Esophagus muscularis mucosa (tissue), 4 donors: ENCODE measurements at places on chromosomes 2 and 18. TPM values are rescaled to one million over a fixed set of nuclear protein-coding genes. Genes with fewer than 3 reads are reported as not detected.
A peak's percentile ranks its signal among the peaks of the same experiment; 100 is the strongest.

DNA sequence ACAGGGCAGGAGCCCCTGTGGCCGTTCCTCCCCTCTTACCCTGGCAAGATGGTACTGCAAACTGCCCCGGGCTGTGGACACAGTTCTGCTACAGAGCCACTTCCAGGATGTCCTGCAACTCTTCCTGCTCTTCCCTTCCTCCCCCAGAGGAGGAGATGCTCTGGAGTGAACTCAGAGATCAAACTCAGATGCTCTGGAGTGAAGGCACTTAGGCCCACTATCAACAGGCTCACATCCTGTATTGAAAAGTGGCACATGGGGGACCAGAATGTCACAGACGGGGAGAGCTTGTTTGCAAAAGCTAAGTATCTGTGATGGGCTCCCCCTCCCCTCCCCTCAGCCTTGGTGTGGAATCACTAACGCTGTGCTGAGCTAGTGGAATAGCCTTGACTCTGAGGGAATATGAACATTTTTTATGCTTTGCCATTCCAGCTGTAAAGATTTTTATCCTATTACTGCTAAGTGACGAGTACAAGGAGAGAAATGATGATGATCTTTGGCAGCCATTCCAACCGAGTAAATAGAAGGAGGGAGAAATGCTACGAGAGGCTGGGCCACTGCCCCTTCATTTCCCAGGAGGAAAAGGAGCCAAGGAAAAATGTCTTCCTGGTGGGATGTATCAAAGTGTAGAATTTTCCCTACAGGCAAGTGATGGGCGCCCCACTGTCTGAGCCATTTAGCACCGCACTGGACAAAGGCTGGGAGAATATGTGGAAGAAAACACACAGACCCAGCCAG is 152.6 kb downstream of the GALNT14 start:
- no peak for DNase-seq

DNA sequence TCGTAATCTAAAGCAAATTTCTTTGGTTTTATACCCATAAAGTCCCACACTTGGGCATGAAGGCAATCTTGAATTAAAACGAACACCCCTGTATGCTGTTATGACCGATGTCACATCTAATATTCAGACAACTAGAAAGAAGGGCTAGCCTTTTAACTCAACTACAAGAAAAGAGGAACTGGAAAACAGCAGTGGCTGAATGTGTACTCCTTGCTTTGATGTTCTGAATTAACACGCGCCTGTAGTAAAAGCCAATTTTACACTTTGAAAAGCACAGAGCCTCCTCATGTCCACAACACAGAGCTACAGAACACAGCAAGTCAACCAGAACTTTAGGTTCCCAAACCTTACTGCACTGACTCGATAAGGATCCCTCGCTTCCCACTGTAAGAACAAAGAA is 147.6 kb downstream of the HDAC4 start:
- no peak for DNase-seq

DNA sequence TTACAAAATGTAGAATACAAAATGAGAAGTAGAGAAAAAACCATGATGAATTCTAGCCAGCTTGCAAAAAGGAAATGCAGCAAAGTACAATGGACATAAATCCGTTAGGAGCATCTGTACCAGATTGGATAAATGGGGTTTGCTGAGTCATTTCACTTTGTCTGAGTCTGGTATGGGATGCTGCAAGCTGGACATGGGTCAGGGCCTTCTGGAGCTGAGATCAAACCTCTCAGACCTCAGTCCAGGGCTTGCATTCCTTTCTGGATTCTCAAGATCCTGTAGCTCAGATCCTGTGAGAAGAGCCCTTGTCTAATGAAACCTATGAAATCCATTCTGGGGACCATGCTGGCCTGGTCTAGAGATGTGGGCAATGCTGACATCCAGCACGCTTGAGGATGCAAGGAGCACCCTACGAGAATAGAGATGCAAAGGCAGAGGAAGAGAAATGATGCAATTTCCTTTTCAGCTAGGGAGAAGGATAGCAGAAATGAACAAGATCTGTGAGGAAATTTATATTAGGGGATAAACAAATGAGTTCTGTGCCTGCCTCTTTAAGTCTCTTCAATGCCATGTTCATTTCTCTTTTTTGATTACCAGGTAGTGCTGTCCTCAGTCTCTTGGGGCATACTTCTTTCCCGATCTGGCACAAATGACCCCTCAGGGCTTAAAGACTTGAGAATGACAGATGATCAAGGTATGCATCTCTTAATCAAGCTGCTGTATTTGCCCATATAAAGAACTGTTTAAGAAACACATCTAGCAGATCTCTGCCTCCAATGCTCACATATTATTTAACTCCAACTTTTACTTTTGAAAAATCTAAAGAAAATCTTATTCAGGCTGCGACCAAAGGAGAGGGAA is 230.4 kb downstream of the MEIS1 start:
- DNase-seq, result no peak

GRCh38 chr18:58671632-58672564 is 633 bp downstream of the MALT1 start:
- DNase-seq, result no peak

FOXD4L1 gene
- 0.17 TPM for total RNA-seq

MBD2 gene
- total RNA-seq, result 43.9 TPM

KATNAL2 gene
- total RNA-seq, result 4.7 TPM

DNA sequence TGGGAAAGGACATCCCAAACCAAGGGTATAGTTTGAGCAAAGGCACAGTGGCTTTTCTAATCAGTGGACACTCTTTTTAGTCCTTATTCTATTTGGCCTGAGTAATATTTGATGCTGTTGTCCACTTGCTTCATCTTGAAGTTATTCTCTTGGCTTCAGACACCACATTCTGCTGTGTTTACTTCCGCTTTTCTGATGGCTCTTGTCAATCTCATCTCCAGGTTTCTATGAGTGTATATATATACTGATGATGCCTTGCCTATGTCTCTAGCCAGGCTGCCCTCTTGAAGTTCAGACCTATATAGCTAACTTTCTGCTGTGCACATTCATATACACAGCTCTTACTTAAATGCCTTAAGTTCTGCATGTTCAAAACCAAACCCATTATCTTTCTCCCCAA is 83.1 kb downstream of the EFEMP1 start:
- no peak for DNase-seq

EGR4 gene
- total RNA-seq, result not detected

MOCOS gene
- 1.7 TPM for total RNA-seq

GRCh38 chr2:7517851-7518250 is 600.6 kb downstream of the RNF144A start:
- no peak for DNase-seq

RSAD2 gene
- total RNA-seq, result 7.0 TPM

KLF7 gene
- 25.3 TPM for total RNA-seq

DNA sequence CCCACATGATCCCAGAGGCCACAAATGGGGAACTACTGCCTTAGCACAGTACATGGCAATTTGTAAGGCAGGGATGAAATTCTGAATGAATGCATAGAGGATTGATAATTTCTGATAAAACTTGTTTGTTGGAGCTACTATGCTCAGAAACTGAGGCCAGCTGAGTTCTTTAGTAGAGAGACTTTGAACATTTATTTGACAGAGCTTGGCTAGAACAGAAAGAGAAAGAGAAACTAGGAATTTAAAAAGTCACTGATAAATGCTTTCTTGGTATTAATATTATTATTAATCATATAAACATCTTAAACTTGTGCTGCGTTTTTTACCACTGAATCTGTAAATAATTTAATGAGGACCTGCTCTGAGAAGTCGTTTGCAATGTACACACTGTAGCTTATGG is 923.7 kb upstream of the CNTNAP5 start:
- DNase-seq, result no peak

DNA sequence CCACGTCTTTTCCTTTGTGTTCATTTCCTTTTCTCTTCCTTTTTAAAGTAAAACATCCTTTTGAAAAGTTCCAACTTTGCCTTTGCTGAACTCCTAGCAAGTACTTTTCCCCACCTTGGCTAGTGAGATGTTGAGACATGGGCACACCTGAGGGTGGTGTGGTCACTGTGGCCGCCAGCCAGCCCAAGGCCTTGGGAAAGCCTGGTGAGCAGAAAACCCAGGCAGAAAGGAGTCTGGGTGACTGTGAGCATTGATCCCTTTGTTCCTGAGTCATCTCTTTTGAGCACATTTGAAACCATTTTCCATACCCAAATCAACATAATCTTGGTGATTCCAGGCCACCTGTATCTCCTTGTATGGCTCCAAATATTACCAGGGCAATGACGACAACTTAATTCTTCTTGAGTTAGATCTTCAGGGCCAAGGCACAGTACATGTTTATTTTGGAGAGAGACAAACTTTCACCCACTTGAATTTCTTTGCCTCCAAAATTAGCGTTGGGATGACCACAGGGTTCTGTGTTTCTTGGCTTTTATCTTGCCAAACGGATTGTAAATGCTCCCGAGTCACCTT is 14.5 kb downstream of the EPAS1 start:
- no peak for DNase-seq

DNA sequence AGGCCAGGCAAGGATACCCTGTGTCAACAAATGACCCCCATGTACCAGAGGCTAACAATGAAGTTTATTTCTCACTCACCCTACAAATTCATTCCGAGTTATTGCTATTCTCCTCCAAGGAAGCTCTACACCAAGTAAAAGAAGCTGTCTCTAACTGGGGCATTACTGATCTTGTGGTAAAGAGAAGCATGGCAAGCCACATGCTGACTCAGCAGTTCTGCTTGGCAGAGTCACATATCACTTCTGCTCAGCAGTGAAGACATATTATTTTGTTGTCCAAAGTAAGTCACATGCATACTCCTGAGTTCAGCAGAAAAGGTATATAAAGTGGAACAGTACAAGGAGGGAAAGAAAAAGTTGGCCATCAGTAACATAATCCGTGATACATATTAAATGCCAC is 315.8 kb downstream of the GULP1 start:
- DNase-seq, result no peak

ZBTB7C gene
- total RNA-seq, result 10.8 TPM

GRCh38 chr2:70992945-70993853 is 1.5 kb downstream of the TEX261 start:
- peak; percentile 50 for DNase-seq

- DNase-seq, result no peak
Observed at GRCh38 chr2:174773215-174773614, 8.9 kb upstream of the CHRNA1 start.

GRCh38 chr2:189555232-189555631 is 25.4 kb downstream of the SLC40A1 start:
- no peak for DNase-seq

MEX3C gene
- total RNA-seq, result 22.8 TPM
